ENCODE measurements at places on chromosomes 7 and 10.

- no peaks in the 10 kb centered on the region for H3K4me1 ChIP-seq
- H3K27me3 ChIP-seq = no peaks in the 10 kb centered on the region
- H3K36me3 ChIP-seq = no peaks in the 10 kb centered on the region
- no peak overlapping the region for H3K4me3 ChIP-seq
- H3K27ac ChIP-seq = no peak overlapping the region
- no peak for DNase-seq
Measured at GRCh38 chr10:114669648-114670047, 11.6 kb upstream of the ABLIM1 start.

GRCh38 chr10:50540069-50540825, 83.5 kb downstream of the SGMS1 start:
- H3K27ac ChIP-seq = no peak overlapping the region
- H3K4me3 ChIP-seq = no peak overlapping the region
- DNase-seq = no peak
- no peaks in the 10 kb centered on the region for H3K27me3 ChIP-seq
- H3K36me3 ChIP-seq = no peaks in the 10 kb centered on the region
- no peaks in the 10 kb centered on the region for H3K4me1 ChIP-seq

DNA sequence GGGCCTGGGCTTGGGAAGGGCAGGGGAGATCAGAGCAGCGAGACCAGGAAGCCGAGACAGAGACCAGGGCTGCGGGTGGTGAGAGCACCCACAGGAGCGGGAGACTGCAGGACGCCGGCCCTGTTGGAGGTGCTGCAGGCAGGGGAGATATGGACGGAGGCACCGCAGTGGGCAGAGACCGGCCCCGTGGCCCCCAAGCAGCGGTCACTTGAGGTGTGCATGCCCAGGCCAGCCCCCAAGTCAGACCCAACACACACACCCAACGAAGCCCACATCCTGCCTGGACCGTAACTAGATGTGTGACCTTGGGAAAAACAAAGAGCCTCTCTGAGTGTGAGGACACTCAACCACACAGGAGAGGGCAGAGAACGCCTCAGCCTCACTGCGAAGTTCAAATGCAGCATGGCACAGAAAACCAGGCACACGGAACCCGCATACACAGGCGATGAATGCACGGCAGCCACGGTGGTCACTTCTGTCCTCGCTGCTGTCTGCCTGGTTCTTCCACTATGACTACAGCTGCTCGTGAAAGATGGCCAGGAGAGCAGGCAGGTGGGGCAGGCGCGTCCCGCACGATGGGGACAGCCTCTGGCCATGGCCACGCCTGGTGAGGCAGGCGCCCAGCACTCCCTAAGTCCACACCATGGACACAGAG, 214.7 kb downstream of the MAD1L1 start:
- H3K4me1 ChIP-seq = no peaks in the 10 kb centered on the region
- H3K4me3 ChIP-seq = no peak overlapping the region
- H3K27me3 ChIP-seq = no peaks in the 10 kb centered on the region
- H3K27ac ChIP-seq = peak overlapping the region; percentile 64
- DNase-seq = no peak

GRCh38 chr10:104117839-104118323, 4.1 kb upstream of the SFR1 start:
- H3K4me1 ChIP-seq = peaks cover 5% of the 10 kb centered on the region
- H3K36me3 ChIP-seq = no peaks in the 10 kb centered on the region
- no peaks in the 10 kb centered on the region for H3K27me3 ChIP-seq
- H3K4me3 ChIP-seq = no peak overlapping the region
- no peak overlapping the region for H3K27ac ChIP-seq

DNA sequence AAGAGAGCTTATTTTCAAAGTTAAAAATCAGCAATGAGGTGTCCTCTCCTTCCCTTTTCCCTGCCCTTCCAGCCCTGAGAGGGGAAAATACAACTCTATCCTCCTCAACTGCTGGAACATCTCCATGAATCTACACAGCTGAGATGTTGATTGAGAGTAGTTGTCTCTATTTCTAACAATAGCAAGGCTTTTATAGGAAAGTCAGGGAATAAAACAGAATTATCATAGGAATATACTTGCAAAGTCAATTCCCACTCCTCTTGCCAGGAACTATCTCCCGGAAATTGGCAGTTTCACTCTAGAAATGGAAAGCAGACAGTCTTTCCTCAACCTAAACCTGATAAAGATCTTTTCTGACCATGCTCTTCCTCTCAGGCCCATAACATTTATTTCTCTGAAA, 8.8 kb downstream of the HGF start:
- H3K36me3 ChIP-seq = no peaks in the 10 kb centered on the region
- no peak for DNase-seq
- H3K27me3 ChIP-seq = no peaks in the 10 kb centered on the region
- no peaks in the 10 kb centered on the region for H3K4me1 ChIP-seq
- H3K4me3 ChIP-seq = no peak overlapping the region
- no peak overlapping the region for H3K27ac ChIP-seq

DNA sequence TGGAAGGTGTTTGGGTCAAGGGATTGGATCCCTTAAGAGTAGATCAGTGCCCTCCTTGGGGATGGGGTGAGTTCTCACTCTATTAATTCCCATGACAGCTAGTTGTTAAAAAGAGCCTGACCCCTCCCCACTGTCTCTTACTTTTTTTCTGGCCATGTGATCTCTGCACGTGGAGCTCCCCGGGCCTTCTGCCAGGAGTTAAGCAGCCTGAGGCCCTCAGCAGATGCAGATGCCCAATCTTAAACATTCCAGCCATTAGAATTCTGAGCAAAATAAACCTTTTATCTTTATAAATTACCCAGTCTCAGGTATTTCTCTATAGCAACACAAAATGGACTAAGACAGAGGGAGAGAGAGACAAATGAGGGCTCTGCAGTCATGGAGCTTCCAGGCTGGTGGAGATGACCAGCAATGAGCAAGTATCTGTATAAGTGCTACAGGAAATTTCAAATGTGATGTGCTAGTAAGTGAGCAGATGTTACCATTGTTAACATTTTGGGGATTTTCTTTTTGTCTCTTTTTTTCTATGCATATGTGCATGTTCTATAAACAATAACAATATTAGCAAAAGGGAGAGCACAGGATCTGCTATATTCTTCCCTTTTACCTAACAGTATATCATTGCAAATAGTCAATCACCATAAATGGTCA, 26.7 kb downstream of the PLPP4 start:
- no peak overlapping the region for H3K4me3 ChIP-seq
- H3K27ac ChIP-seq = no peak overlapping the region
- H3K27me3 ChIP-seq = no peaks in the 10 kb centered on the region
- no peaks in the 10 kb centered on the region for H3K36me3 ChIP-seq
- H3K4me1 ChIP-seq = no peaks in the 10 kb centered on the region

DNA sequence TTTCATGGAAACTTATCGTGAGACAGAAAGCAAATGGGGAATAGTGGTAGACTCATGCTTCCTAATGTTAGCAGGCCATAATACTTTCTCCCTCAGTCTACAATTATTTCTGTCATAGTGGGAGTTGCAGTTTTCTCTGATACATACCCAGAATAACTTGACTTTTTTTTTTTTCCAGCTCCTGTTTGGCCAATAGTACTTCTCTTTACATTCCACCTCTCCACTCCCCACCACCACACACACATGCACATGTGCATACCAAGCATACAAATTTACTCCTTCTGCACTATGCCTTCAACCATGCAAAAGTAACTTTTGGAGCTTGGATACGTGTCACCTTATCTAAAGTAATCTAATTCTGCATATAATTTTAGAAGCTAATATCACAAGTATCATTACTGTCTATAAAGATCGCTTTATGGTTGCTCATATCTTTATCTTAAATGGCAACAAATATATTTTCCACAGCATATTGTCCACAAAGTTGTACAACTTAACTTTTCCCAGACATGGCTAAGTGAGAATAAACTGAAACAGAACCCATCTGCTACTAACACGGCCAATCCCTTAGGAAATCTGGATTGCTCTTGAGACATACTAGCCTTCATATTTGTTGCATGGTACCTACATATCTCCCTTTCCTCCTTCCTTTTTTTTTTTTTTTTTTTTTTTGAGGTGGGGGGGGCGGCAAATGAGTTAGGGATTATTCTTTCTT, 49.0 kb downstream of the TES start:
- no peak overlapping the region for H3K4me3 ChIP-seq
- H3K27ac ChIP-seq = no peak overlapping the region
- H3K36me3 ChIP-seq = no peaks in the 10 kb centered on the region
- DNase-seq = no peak
- H3K27me3 ChIP-seq = no peaks in the 10 kb centered on the region

DNA sequence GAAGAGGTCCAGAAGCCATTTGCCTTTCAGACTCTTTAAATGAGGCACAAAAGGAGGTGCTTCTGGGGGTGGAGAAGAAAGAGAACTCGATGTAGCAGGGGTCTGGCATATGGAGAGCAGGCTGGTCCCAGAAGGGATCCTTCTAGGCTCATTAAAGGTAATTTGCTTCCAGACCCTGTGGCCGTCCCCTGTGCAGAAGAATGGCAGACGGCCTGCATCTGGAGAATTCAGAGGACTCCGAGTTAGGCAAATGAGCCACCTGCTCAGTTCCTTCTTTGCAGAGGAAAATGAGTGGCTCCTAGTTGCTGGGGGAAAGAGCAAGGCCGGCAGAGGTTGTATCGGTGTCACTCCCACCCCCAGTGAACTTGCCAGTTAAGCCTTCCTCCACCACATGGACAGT, 73.8 kb upstream of the FAM180A start:
- DNase-seq = no peak
- H3K4me1 ChIP-seq = no peaks in the 10 kb centered on the region
- no peak overlapping the region for H3K27ac ChIP-seq
- H3K4me3 ChIP-seq = no peak overlapping the region
- no peaks in the 10 kb centered on the region for H3K27me3 ChIP-seq

DNA sequence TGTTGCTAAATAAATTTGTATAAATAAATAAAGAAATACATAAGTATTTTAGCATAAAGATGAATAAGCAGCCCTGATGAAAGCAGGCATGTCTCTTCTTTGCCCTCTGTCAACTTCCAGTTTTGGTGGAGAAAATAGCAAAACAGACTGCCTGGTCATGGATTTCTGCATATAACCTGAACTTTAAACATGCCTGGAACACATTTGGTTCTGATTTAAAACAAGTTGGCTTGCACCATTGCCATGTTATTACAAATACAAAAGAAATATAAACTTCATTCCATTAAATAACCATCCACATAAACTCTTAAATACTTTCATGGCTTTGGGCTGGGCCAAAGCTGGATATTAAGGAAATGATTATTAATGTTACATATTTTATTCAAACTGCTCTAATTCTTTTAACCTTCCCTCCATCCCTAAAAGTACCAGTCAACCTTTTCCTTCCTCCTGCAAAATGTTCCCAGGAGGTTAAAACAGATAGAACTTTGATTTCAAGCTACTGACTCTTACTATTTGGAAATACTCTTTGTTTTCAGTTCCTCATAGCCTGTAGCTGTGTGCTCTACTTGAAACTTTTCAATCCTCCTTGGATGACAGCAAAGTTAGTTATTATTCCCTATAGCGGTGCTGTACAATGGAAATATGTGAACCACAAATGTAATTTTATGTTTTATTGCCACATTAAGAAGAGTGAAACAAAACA, 96.3 kb downstream of the BICC1 start:
- no peak for DNase-seq
- no peak overlapping the region for H3K27ac ChIP-seq
- no peak overlapping the region for H3K4me3 ChIP-seq
- H3K4me1 ChIP-seq = no peaks in the 10 kb centered on the region
- no peaks in the 10 kb centered on the region for H3K36me3 ChIP-seq

DNA sequence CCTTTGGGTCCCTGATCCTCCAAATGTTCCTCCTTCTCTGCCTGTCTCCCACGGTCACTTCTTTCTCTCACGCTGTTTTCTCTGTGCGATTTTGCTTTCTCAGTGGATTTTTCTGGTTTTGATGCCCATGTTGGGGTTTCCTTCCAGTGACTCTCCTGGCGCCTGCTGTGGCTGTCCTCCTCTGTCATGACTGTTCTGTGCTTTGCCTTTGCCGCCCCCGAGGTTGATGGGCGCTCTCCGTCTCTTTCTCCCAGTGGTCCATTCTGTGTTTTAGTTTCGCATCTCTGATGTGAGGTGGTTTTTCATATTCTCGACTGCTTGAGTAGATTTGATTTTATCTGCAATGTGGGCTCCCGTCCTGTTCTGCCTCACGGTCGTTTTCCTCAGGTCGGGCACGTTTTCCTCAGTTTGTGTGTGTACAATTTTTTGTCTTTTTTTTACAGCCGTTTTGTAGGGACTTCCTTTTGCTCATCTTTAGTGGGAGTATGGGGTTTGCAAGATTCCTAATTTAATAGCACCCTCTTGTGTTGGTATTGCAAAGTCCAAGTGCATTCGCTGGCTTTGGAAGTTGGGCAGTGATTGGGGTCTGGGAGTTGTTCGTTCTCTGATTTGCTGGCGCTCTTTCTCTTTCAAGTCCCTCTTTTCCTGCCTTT, 100.0 kb downstream of the INPP5A start:
- DNase-seq = peak; percentile 29
- H3K4me3 ChIP-seq = no peak overlapping the region
- H3K27ac ChIP-seq = peak overlapping the region; percentile 51
- H3K4me1 ChIP-seq = peaks cover 15% of the 10 kb centered on the region
- H3K36me3 ChIP-seq = no peaks in the 10 kb centered on the region
- no peaks in the 10 kb centered on the region for H3K27me3 ChIP-seq

GRCh38 chr10:48767373-48768143, 82.9 kb downstream of the WDFY4 start:
- H3K4me1 ChIP-seq = no peaks in the 10 kb centered on the region
- H3K27ac ChIP-seq = no peak overlapping the region
- H3K27me3 ChIP-seq = no peaks in the 10 kb centered on the region
- no peaks in the 10 kb centered on the region for H3K36me3 ChIP-seq
- H3K4me3 ChIP-seq = no peak overlapping the region

- no peaks in the 10 kb centered on the region for H3K36me3 ChIP-seq
- no peak overlapping the region for H3K4me3 ChIP-seq
- no peak for DNase-seq
Measured at GRCh38 chr10:91211675-91212074, 8.8 kb upstream of the PCGF5 start.

DNA sequence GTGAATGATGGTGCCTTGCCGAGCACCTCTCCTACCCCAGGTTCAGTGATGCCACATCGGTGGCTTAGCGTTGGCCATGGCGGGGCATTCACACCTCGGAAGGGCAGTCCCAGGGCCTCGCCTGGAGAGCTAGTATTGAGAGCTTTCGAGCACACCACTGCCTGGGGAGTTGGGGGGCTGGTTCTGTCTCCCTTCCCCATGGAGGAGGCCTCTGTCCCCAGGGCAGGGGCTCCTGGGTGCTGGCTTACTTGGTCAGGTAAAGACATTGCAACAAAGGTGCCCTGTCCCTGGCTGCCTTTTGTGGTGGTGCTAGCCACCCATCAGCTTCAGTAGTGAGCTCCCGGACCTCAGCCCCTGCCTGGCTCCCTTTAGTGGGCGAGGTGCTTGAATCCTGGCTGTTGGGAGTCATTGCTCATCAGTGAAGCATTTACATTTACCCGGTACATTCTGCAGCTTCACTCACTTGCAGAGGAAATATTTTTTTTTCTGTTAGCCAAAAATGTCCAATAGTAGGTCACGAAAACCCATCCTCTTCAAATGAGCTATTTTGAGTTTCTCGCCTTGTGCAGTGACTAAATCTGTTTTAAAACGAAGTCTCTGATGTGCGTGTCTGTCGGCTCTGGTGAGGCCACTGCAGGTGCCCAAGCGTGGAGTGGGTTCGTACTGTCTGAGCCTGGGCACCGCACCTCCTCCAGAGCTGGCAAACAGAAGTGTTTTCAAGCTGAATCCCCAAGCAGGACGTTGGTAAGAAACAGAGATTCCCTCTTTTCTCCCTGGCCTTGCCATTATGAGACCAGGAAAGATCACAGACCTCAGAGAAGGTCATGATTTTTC, 95.5 kb downstream of the INPP5A start:
- no peak overlapping the region for H3K4me3 ChIP-seq
- H3K27ac ChIP-seq = peak overlapping the region; percentile 97
- H3K36me3 ChIP-seq = no peaks in the 10 kb centered on the region
- H3K27me3 ChIP-seq = no peaks in the 10 kb centered on the region
- DNase-seq = peak; percentile 41
- peaks cover 43% of the 10 kb centered on the region for H3K4me1 ChIP-seq
